Left lung (tissue), 14 donors: ENCODE measurements at places on chromosomes 6 and 20. TPM values are rescaled to one million over a fixed set of nuclear protein-coding genes. Genes with fewer than 3 reads are reported as not detected.
A peak's percentile ranks its signal among the peaks of the same experiment; 100 is the strongest.

- H3K4me1 ChIP-seq: no peaks in the 10 kb centered on the region
- no peaks in the 10 kb centered on the region for H3K27me3 ChIP-seq
- DNase-seq: no peak
- no peaks in the 10 kb centered on the region for H3K36me3 ChIP-seq
- no peak overlapping the region for H3K27ac ChIP-seq
Observed at GRCh38 chr6:52976591-52977035, 18.5 kb downstream of the GSTA4 start.

DNA sequence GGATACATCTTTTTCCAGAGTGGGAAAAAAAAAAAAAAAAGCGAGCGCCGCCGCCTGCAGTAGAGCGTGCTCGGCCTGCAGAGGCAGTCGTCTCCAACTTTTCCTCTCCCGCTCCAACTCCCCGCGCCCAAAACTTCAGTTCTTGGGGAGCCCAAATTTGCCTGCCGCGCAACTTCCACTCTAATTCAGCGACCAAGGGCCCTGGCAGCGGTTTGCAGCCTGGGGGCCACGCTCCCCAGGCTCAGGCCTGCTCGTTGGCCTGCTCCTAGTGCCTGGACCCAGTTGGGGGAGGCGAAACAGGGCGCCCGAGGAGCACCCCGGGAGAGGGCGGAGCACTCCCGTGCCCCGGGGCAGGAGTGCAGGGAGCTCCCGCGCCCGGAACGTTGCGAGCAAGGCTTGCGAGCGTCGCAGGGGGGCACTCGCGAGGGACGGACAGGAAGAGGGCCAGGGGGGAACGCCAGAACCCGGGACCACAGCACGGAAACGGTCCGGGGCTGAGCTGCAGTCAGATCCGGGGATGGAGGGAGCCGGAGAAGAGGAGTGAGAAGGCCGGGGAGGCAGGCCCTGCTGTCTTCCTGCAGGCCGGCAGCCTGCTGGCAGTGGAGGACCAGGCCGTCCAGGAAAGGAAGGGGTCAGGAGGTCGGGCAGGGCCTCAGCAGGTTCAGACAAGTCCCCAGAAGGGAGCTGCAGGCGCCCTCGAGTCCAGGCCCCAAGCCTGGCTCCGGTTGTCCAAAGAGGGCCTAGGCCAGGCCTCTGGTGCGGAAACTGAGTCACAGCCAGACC, at the start of gene STX16:
STX16 (plus strand) TSS at position 508 of the 783 bp plus-strand sequence. CDS start 724 bp downstream, outside the sequence.
- no peaks in the 10 kb centered on the region for H3K36me3 ChIP-seq
- H3K4me1 ChIP-seq: peaks cover 23% of the 10 kb centered on the region
- peak; percentile 92 for DNase-seq
- peaks cover 8% of the 10 kb centered on the region for H3K27me3 ChIP-seq
- peak within 1 kb of the TSS; percentile 83 for H3K4me3 ChIP-seq

GRCh38 chr20:31723319-31724078, 831 bp upstream of the BCL2L1 start:
- peak overlapping the region; percentile 97 for H3K27ac ChIP-seq
- peaks cover 48% of the 10 kb centered on the region for H3K4me1 ChIP-seq
- H3K4me3 ChIP-seq: peak overlapping the region; percentile 65

GRCh38 chr20:4272225-4272624, 256.9 kb upstream of the RNF24 start:
- H3K27ac ChIP-seq: no peak overlapping the region
- no peak overlapping the region for H3K4me3 ChIP-seq
- no peaks in the 10 kb centered on the region for H3K27me3 ChIP-seq
- DNase-seq: no peak

DNA sequence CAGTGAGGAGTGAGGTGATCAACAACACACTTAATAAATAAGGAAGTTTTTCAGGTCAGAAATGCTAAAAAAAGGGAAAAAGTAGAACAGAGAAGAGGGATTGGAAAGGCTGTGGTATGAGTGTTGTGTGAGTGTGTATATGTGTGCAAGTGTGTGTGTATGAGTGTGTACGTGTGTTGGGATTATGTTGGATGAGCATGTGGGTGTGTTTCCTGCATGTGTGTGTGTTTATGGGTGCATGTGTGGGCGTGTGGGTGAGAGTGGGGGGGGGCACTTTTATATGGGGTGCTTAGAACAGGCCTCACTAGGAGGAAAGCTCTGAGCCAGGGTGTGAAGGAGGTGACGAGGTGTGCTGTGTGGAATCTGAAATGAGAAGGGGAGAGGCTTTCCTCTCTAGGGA, 116.8 kb upstream of the SLC22A23 start:
- H3K27ac ChIP-seq: no peak overlapping the region
- no peaks in the 10 kb centered on the region for H3K36me3 ChIP-seq
- H3K4me1 ChIP-seq: no peaks in the 10 kb centered on the region

DNA sequence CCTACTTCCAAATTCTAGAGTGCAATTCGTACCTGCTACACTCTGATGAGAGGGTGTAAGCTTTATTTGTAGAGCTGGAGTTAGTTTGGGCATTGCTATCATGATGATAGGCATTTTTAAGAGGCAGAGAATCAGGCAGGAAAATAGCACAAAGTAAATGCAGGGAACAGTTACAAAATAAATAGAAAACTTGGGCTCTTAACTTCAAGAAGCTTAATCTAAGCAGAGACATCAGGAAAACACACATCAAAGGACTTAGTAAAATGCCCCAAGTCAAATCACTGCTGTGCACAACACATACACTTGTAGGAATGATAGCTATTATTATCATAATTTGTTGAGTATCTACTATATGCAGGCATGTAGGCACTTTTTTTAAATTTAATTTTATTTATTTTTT, 381.2 kb downstream of the CD83 start:
- DNase-seq: no peak
- H3K4me1 ChIP-seq: no peaks in the 10 kb centered on the region
- no peak overlapping the region for H3K4me3 ChIP-seq

DNA sequence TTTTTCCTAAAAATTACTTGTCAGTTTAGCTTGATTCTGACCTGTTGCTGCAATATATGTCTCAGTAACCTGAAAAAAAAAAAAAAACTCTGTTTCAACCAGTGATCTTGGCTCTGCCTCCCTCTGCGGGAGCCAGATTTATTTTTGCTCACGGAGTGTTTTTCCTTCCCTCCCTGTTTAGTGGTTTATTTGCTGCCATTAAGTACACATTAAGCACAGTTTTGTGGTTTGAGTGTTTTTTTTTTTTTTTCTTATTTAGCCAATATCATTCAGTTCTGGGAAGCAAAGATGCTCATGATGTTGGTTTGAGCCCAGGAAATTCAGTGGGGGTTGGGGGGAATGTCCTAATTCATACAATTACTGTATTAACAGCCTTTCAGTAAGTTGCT, 110.1 kb upstream of the GPR6 start:
- no peaks in the 10 kb centered on the region for H3K36me3 ChIP-seq
- H3K4me3 ChIP-seq: no peak overlapping the region
- no peaks in the 10 kb centered on the region for H3K27me3 ChIP-seq
- peaks cover 3% of the 10 kb centered on the region for H3K4me1 ChIP-seq
- no peak for DNase-seq

GRCh38 chr6:45049188-45049843, 278.8 kb upstream of the RUNX2 start:
- no peak for DNase-seq
- H3K4me3 ChIP-seq: no peak overlapping the region
- no peaks in the 10 kb centered on the region for H3K36me3 ChIP-seq
- no peaks in the 10 kb centered on the region for H3K27me3 ChIP-seq
- no peaks in the 10 kb centered on the region for H3K4me1 ChIP-seq

- no peaks in the 10 kb centered on the region for H3K27me3 ChIP-seq
- DNase-seq: no peak
- no peak overlapping the region for H3K4me3 ChIP-seq
- no peaks in the 10 kb centered on the region for H3K4me1 ChIP-seq
- no peaks in the 10 kb centered on the region for H3K36me3 ChIP-seq
- no peak overlapping the region for H3K27ac ChIP-seq
Observed at GRCh38 chr6:165159460-165159859, 149.9 kb downstream of the C6orf118 start.

DNA sequence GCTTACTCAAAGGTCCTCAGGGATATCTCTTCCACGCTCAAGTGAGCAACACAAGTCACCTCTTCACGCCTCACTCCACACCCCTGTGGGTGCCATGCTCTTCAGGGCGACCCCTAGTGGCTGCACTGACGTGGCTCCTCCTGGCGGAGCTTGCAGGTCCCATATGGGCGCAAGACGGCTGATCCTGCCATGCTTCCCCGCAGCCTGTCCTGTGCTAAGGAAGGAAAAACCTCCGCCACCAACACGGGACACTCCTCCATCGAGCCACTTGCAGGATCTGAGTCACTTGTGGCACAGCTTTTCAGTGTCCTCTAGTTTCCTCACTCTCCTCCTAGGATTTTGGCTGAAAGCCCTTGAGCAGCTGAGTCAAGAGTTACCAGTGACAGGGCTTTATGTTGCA, 90.7 kb downstream of the KHDC1L start:
- H3K36me3 ChIP-seq: no peaks in the 10 kb centered on the region
- DNase-seq: peak; percentile 67
- H3K27me3 ChIP-seq: no peaks in the 10 kb centered on the region
- no peak overlapping the region for H3K27ac ChIP-seq
- no peaks in the 10 kb centered on the region for H3K4me1 ChIP-seq

DNA sequence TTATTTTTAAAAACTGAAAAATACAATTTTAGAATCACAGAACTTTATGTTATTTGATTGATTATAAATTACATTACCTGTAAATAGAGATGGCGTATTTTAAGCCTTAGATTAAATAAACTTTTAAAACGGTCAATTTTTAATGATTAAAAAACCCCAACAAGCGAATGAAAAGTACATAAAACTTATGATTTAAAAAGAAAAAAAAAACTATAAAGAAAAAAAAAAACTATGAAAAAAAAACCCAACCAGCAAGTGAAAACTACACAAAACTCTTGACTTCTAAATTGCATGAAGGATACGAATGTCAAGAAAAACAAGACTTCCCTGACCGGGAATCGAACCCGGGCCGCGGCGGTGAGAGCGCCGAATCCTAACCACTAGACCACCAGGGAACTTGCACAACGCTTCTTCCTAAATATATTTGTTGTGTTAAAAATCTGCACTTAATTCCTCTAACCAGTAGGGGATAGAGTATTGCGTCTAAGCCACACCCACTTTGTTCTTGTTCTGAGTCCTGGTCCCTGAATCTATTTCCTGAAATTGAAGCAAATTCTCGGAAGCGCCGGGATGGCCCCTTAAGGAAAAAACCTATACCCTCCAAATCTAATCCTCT, 10.7 kb upstream of the NCOA7 start:
- H3K27me3 ChIP-seq: no peaks in the 10 kb centered on the region
- H3K4me3 ChIP-seq: peak overlapping the region; percentile 65
- no peaks in the 10 kb centered on the region for H3K36me3 ChIP-seq
- peak overlapping the region; percentile 96 for H3K27ac ChIP-seq
- H3K4me1 ChIP-seq: peaks cover 7% of the 10 kb centered on the region

- H3K27me3 ChIP-seq: no peaks in the 10 kb centered on the region
- no peak overlapping the region for H3K27ac ChIP-seq
- H3K36me3 ChIP-seq: no peaks in the 10 kb centered on the region
Observed at GRCh38 chr20:14830466-14830865, 493.1 kb upstream of the FLRT3 start.

DNA sequence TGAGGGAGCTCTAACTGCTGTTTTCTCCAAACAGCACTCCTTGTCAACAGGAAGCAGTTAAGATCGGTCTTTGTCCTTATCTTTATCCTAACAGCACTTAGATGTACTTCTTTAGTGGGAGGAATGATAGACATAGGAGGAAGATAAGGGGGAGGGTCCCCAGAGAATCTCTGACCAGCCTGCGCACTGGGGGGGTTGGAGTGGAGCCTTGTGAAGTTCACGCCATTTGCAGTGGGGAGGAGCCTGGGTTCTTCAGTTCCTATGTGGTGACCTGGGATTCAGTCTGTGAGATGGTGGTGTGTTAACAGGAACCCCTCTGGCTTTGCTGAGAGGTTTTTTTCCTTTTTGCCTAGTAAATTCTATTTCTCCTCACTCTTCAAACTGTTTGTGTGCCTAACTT, 18.1 kb upstream of the ASCC3 start:
- H3K4me3 ChIP-seq: no peak overlapping the region
- H3K27ac ChIP-seq: no peak overlapping the region
- no peaks in the 10 kb centered on the region for H3K36me3 ChIP-seq
- H3K4me1 ChIP-seq: no peaks in the 10 kb centered on the region

Gene KCNK17
- total RNA-seq: 4.8 TPM

Gene LY6G6C
- total RNA-seq: not detected

Gene PHACTR1
- total RNA-seq: 53.3 TPM

Gene TSHZ2
- 11.9 TPM for total RNA-seq

Gene SYTL3
- 6.5 TPM for total RNA-seq

Gene RAMACL
- total RNA-seq: 6.0 TPM

Gene BHLHE23
- total RNA-seq: not detected

Gene COL9A3
- 2.6 TPM for total RNA-seq

Gene GLP1R
- 0.26 TPM for total RNA-seq

Gene OR2H1
- not detected for total RNA-seq
